ENCODE measurements at places on chromosomes 13 and 19. TPM values are rescaled to one million over a fixed set of nuclear protein-coding genes. Genes with fewer than 3 reads are reported as not detected.

DNA sequence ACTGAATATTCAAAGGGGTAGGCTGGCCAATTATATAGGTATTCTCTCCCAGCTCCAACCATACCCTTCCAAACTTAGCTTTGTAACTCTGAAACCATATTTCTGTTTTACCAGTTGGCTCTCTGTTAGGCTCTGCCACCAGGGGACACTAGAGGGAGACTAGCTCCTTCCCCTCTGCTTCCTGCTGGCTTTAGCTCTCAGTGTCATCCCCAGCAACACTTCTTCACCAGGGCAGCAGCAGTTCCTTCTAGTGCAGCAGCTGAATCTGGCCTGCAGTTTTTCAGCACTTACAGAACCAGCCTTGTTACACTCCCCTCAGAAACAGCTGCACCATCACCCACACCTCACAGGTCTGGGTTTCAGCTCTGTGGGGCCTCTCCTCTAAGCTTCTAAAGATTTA lies 51.0 kb upstream of the DOCK9 start:
- H3K36me3 ChIP-seq = no peaks in the 10 kb centered on the region
- no peak overlapping the region for H3K4me3 ChIP-seq
- H3K27ac ChIP-seq = no peak overlapping the region
- H3K4me1 ChIP-seq = no peaks in the 10 kb centered on the region

- H3K4me1 ChIP-seq = peaks cover 4% of the 10 kb centered on the region
- no peak for DNase-seq
- no peaks in the 10 kb centered on the region for H3K36me3 ChIP-seq
- no peak overlapping the region for H3K27ac ChIP-seq
Observed at GRCh38 chr13:27619093-27619727, 1.1 kb downstream of the LNX2 start.

GRCh38 chr19:55333870-55334269 lies 5.8 kb upstream of the KMT5C start:
- no peak for DNase-seq
- H3K36me3 ChIP-seq = no peaks in the 10 kb centered on the region
- no peak overlapping the region for H3K4me3 ChIP-seq
- no peak overlapping the region for H3K27ac ChIP-seq

DNA sequence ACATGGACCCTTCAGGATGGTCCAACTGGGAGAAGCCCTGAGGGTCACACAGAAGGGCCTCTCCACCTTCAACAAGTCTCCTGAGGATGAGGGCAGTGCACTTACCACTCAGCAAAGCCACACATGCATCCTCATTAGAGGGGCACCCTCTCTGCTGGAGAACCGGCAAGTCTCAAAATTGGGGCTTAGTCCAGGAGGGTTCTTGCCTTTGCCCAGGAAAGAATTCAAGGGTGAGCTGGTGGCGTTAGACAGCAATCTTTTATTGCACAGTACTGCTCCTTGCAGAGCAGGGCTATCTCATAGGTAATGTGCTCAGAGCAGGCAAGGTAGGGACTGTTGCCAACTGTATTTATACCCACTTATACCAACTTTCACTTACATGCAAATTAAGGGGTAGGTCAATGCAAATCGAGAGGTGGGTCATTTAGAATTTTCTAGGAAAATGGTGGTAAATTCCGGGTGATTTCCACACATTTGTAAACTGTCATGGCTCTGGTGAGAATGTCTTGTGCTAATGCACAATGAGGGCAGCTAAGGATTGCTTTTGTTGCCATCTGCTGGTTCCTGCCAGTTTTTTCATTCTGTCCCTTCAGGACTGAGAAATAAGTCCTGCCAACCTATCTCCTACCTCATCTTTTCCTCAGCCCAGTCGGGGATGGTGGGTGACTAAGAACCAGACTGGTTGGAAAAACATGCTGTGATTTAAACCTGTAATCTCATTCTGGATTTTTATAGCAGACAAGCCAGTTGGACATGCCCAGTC lies 27.8 kb upstream of the IGSF23 start:
- no peaks in the 10 kb centered on the region for H3K27me3 ChIP-seq
- H3K36me3 ChIP-seq = no peaks in the 10 kb centered on the region
- H3K27ac ChIP-seq = no peak overlapping the region
- no peak for DNase-seq

GRCh38 chr19:917323-918151 lies at the start of gene KISS1R:
Gene KISS1R (plus strand): TSS chr19:917333. CDS start chr19:917503, 170 bp downstream.
- no peak within 1 kb of the TSS for H3K4me3 ChIP-seq
- peak; percentile 82 for DNase-seq

GRCh38 chr13:27643334-27644132 lies 21.8 kb downstream of the POLR1D start:
- H3K36me3 ChIP-seq = no peaks in the 10 kb centered on the region
- H3K4me1 ChIP-seq = peaks cover 3% of the 10 kb centered on the region
- H3K4me3 ChIP-seq = no peak overlapping the region

DNA sequence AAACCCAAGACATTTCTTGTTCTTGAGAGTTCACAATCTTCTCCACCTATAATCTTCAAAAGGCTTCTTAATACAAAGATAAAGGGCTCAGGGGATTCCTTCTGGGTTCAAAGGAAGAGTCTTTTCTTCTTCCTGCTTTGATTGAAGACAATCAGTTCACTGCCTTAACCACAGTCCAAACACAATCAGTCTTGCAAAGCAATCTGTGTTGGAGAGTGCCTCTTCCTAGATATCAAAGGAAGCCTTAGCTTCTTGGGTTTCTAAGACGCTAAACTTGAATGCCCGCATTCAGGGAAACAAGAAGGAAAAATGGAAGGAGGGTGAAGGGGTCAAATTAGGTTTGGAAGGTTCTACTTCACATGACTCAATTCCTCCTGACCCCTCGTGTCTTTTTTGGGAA lies 27.2 kb downstream of the RANBP3 start:
- H3K36me3 ChIP-seq = no peaks in the 10 kb centered on the region
- H3K27ac ChIP-seq = no peak overlapping the region
- no peaks in the 10 kb centered on the region for H3K4me1 ChIP-seq
- DNase-seq = no peak
- no peaks in the 10 kb centered on the region for H3K27me3 ChIP-seq
- H3K4me3 ChIP-seq = no peak overlapping the region

- H3K36me3 ChIP-seq = no peaks in the 10 kb centered on the region
- H3K4me3 ChIP-seq = no peak overlapping the region
- no peaks in the 10 kb centered on the region for H3K27me3 ChIP-seq
- no peaks in the 10 kb centered on the region for H3K4me1 ChIP-seq
- no peak overlapping the region for H3K27ac ChIP-seq
Observed at GRCh38 chr13:38141792-38142191, 207.9 kb upstream of the UFM1 start.

DNA sequence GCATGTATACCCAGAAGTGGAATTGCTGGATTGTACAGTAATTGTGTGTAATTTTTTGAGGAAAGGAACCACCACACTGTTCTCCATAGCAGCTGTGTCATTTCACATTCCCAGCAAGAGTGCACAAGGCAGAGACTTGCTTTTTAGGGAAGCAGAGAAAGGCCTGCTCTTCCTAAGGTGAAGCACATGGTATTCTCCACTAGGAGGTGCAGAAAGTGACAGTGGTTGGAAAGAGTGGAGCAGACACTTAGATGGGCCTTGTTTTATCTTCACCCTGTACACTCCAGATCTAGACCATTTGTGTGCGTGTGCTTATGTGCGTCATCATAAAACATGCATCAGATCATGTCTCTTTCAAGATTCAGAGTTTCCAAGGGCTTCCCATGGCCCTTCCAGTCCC lies 35.0 kb downstream of the FAM124A start:
- H3K4me3 ChIP-seq = no peak overlapping the region
- no peak overlapping the region for H3K27ac ChIP-seq
- DNase-seq = no peak
- no peaks in the 10 kb centered on the region for H3K36me3 ChIP-seq
- no peaks in the 10 kb centered on the region for H3K27me3 ChIP-seq

- H3K27ac ChIP-seq = no peak overlapping the region
- DNase-seq = no peak
- no peaks in the 10 kb centered on the region for H3K27me3 ChIP-seq
- no peaks in the 10 kb centered on the region for H3K36me3 ChIP-seq
- no peak overlapping the region for H3K4me3 ChIP-seq
Observed at GRCh38 chr19:53389978-53390377, 5.0 kb upstream of the ZNF765 start.

DNA sequence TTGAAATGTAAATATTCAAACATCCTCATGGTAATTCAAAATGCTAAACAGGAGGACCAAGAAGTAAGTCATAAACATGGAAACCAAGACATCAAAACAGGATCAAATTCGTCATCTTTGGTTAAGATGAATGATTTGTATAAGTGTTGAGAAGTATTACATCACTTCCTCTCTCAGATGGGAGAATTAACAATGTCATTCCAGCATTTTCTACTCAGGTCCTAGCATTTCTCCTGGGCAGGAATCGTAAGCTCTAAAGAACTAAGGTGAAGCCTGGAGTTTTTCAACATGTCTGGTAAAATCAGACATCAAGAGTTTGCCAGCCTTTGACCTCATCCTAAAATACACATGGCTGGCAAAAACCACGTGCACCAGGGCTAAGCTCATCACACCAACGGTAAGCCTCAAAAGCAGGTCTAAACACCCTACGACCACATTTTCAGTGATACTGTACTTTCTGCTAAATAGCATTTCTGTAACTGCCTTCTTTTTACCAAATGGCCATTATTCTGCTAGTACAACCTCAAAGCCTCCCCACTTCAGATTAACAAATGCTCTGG lies 24.8 kb downstream of the RANBP3 start:
- H3K36me3 ChIP-seq = no peaks in the 10 kb centered on the region
- H3K27me3 ChIP-seq = no peaks in the 10 kb centered on the region
- H3K4me1 ChIP-seq = no peaks in the 10 kb centered on the region
- H3K4me3 ChIP-seq = no peak overlapping the region

DNA sequence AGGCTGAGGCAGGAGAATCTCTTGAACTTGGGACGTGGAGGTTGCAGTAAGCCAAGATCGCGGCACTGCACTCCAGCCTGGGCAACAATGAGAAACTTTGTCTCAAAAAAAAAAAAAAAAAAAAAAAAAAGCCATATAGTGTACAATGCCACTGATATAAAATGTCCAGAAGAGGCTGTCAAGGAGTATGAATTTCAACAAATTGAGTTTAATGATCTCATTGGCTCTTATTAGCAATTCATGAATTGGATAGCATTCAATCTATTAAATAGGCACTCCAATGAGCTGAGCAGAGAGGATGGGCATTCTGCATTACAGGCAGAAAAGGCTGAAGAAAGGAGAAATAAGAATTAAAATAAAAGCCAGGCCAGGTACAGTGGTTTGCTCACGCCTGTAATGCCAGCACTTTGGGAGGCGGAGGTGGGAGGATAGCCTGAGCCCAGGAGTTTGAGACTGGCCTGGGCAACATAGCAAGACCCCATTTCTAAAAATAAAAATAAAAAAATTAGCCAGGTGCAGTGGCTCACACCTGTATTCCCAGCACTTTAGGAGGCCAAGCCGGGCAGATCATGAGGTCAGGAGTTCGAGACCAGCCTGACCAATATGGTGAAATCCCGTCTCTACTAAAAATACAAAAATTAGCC lies 757 bp upstream of the LMNB2 start:
- DNase-seq = peak; percentile 35
- no peaks in the 10 kb centered on the region for H3K36me3 ChIP-seq
- H3K27ac ChIP-seq = no peak overlapping the region
- H3K4me3 ChIP-seq = no peak overlapping the region
- H3K4me1 ChIP-seq = no peaks in the 10 kb centered on the region
- H3K27me3 ChIP-seq = no peaks in the 10 kb centered on the region

The CNN1 gene
- 406 TPM for total RNA-seq

The TMEM38A gene
- 3.6 TPM for total RNA-seq

The FGF21 gene
- total RNA-seq = not detected

All from aorta (tissue), 5 donors.